ENCODE measurements at places on chromosomes 3 and 15.

DNA sequence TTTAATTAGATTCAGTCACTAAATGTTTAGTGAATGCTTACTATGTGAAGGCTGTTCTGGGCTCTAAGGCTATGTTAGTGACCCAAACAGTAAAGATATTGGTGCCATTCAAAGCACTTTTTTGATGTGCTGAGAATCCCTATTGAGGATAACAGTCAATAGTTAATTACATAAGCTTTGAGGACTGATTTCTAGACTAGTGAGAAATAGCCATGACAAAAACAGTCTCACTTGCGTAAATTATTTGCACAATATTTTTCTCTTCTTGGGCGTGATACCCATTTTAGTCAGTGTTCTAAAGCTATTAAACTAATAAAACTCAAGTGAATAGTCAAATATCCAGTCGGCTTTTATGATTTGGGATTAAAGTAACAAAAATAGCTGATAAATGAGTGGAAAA is 74.6 kb downstream of the UBE2E2 start:
- no peak for DNase-seq

GRCh38 chr3:126394179-126394976 is at the start of gene CFAP100:
CFAP100 (plus strand) TSS chr3:126394909; CDS start chr3:126396001, 1,092 bp downstream.
- DNase-seq, result peak; percentile 47

DNA sequence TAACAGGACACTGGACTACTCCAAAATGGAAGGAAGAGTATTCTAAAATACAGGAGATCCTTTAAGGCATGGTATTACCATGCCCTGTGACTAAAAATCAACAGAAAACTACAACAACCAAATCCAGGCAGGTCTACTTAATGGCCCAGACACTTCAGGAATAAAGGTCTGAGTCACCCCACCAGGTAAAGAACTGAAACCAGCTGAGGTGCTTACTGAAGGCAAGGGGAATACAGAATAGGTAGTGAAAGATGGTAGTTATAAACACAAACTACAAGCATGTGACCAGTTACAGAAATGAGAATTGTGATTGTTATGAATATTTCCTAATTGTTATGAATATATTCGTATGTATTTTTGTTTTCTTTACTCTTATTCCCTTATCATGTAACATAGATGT is 13.4 kb downstream of the IFT57 start:
- no peak for DNase-seq

GRCh38 chr3:190404715-190405114 is 16.8 kb downstream of the CLDN16 start:
- no peak for DNase-seq

GRCh38 chr3:71546821-71547220 is 36.7 kb downstream of the FOXP1 start:
- no peak for DNase-seq

DNA sequence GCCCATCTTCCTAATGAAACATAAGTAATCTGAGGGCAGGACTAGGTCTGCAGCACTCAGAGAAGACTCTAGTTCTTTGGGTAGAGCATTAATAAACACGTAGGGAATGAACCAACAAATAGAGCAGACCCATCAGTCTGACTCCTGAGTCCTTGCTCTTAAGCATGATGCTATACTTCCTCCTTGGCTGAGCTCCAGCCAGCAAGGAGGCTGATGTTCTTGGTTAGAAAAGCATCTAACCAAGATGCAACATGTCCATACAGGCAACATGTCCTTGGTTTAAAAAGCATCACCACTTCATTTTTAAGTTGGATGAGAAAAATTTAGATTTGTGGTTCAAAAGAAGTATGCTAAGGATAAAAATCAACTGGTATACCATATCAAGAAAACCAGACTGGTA is 8.5 kb upstream of the MYH15 start:
- DNase-seq, result no peak

DNA sequence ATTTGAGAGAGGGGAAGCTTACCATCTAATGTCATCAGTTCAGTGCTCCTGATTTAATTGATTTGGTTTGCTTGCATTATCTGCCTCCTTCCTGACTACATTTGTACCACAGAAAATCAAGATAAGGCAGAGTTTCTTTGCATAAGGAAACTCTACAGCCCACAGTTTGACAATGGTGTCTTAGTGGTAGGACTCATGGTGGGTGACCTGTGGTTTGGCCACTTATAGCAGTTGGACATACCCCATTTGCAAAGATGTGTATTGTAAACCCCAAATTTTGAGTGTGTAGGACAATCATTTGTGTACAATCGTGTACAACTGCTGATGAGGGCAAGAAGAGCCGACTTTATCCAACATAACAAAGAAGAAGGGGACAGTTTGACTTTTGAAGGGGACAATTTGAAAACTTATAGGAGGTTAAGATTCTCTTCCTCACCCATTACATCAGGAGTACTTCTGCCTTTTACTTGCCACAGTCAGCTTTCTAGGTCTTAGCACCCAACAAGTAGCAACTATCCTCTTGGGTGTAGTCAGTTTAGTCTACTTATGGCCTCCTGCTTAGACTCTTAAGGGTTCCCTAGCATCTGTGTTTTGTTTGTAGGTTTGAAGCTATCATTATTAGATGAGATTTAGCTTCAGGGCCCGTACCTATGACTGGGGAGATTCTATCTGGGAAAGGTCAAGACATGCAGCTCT is 6.2 kb downstream of the TGFBR2 start:
- no peak for DNase-seq

GRCh38 chr3:30664884-30665283 is 58.5 kb downstream of the TGFBR2 start:
- DNase-seq, result no peak

- no peak for DNase-seq
Measured at GRCh38 chr3:47849699-47850563, 47.0 kb downstream of the DHX30 start.

DNA sequence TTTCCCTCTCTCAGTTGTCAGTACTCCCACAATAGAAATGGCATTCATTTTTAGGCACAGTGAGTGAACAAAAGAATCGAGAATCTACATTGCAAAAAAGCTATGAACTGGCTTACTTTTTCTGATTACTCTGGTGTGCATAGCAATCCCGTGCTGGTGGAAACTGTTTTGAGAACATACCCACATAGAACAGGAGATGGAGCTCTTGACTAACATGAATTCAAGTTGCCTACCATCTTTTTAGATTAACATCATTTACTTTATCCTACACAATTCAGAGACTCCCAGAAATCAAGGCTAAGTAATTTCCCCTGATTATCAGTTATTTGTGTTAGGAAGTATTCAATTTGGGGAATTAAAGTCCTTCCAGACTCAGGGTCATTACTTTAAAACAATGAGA is 326.6 kb downstream of the ARPP21 start:
- DNase-seq, result peak; percentile 45

- DNase-seq, result no peak
Measured at GRCh38 chr15:68343579-68344225, 66.2 kb downstream of the FEM1B start.

- DNase-seq, result no peak
Measured at GRCh38 chr15:91153954-91154353, 53.9 kb downstream of the SV2B start.

- no peak for DNase-seq
Measured at GRCh38 chr3:151227266-151227806, 24.3 kb upstream of the GPR171 start.

GRCh38 chr3:107382631-107383030 is 5.4 kb downstream of the CCDC54 start:
- peak; percentile 33 for DNase-seq

DNA sequence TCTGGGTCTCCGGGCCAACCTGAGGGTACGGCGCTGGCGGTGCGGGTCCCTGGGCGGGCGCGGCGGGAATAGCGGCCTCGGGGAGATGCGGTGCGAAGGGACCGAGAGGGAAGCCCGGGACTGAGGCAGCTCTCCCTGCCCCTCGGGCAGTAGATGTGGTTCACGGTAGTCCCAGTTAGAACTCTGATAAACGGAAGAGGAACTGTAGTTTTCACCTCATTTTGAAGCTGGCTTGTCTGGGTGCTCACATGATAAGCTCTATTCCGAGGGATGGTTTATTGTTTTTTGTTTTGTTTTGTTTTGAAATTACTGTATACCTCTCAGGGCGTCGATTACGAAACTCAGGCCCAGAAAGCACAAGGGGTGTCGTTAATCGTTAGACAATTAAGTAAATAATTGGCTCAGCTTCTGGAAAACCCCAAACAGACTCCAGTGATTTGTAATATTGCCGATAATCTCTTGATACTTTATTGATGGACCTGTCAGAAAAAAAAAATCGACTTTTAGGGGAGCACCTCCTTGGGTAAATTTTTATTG is 413 bp downstream of the NUSAP1 start:
- no peak for DNase-seq

GRCh38 chr3:167736264-167736787 is 805 bp downstream of the SERPINI1 start:
- no peak for DNase-seq

GRCh38 chr3:72800869-72801268 is 47.4 kb downstream of the SHQ1 start:
- DNase-seq, result no peak

- DNase-seq, result no peak
Measured at GRCh38 chr3:129040039-129040336, 20.6 kb upstream of the GP9 start.

DNA sequence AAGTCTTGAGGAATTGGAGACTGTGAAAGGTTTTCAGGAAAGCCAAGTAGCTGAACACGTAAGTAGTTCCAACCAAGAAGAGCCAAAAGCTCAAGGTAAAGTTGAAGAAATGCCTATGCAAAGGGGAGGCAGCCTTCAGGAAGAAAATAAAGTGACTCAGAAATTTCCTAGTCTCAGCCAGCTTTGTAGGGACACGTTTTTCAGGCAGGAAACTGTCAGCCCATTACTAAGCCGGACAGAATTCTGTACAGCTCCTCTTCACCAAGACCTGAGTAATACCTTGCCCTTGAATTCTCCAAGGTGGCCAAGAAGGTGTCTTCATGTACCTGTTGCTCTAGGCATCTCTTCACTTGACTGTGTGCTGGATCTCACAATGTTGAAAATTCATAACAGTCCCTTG is 48.6 kb downstream of the CDAN1 start:
- DNase-seq, result no peak

- no peak for DNase-seq
Measured at GRCh38 chr15:63072809-63073277, 30.3 kb downstream of the TPM1 start.

DNA sequence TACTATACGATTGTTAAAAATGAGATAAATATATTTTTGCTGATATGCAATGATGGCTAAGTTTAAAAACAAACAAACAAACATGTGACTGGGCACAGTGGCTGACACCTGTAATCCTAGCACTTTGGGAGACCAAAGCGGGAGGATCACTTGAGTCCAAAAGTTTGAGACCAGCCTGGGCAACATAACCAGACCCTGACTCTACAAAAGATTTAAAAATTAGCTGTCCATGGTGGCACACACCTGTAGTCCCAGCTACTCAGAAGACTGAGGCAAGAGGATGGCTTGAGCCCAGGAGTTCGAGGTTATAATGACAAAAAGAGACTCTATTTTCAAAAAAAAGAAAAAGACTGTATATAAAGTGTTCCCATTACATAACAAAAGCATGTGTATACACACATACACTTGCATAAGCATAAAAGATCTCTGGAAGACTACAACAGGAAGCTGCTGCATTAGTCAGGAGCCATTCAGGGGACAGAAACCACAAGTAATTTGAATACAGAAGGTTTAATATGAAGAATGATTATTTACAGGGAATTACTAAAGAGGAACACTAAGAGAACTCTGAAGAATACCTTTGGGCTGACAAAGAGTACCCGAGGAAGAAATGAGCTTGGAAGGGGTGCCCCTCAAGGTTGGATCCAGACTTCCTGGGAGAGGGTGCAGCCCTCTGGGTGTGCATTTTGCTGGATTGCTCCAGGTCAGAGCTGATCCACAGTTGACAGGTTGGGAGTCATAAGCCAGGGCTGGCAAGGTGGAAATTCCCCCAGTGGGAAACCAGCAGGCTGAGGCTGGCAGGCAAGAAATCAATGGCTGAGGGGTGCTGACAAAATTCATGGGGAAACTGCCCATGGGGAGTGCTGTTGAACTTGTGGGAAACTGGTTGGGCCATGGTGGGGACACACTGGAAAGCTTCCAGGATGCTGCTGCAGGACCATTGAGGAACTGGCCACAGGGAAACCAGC is 9.3 kb upstream of the TM4SF18 start:
- no peak for DNase-seq

GRCh38 chr3:143081365-143081764 is 38.2 kb upstream of the CHST2 start:
- no peak for DNase-seq

- no peak for DNase-seq
Measured at GRCh38 chr3:93969443-93969842, 4.3 kb downstream of the PROS1 start.

- no peak for DNase-seq
Measured at GRCh38 chr3:190013943-190014924, 106.5 kb downstream of the P3H2 start.

DNA sequence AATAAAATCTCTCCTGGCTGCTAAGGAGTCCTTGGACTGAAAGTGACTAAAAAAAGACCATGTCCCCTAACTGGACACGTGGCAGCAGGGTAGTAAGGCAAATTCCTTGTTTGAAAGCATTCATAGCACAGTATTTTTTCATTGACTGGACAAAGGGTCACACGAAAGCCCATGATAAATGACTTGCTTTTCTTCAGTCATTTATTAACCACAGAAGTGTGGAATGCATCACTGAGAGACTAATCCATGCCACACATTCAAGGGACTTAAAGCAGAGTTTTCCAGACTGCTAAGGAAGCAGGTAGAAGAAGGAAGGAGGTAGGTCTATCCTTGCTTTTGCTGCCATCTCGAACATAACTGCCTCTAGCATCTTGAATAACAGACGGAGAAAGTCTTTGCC is 31.2 kb downstream of the CASR start:
- DNase-seq, result no peak

DNA sequence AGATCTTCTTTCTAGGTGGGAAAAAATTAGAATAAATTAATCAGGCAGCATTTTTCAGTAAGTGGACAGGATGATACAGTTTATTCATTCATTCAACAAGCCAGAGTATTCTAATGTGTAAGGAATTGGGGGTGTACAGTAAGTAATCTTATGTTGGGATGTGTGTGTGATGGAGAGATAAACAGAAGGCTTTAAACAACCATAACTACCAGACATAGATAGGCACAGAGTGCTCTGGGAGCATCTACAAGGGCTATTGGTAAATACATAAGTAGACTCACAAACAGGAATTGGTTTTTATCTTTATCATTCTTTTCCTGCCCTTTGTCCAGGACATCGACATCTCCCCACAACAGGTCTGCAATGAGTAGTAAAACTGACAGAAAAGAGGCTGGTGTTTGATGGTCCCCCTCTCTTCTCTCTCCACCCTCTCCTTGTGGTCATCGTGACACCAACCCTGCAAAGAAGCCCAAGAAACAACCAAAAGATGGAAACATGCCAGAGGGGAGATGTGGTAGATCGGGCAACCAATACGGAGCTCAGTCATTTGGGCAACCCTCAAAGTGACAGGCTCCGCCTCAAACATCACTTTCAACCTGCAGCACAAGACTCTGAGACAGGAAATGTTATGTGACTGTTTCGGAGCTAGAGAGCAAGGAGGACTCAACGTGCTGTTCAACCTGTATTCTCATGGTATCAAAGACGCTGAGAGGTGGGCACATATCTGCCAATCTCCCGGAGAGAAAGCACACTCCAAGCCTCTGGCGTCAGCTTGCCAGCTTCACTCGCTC is 28.7 kb upstream of the B3GNT5 start:
- no peak for DNase-seq

GRCh38 chr3:69012100-69012799 is 1.2 kb downstream of the EOGT start:
- no peak for DNase-seq

- no peak for DNase-seq
Measured at GRCh38 chr3:184525337-184526087, 36.1 kb upstream of the EPHB3 start.

Measured in globus pallidus (tissue), 1 donor.